ENCODE measurements at places on chromosomes 1 and 21. TPM values are rescaled to one million over a fixed set of nuclear protein-coding genes. Genes with fewer than 3 reads are reported as not detected.

The OPTC gene
- 40.7 TPM for total RNA-seq

The RBBP5 gene
- total RNA-seq, result 35.3 TPM

The OR2L13 gene
- 0.71 TPM for total RNA-seq

The FGR gene
- 3.7 TPM for total RNA-seq

The C1orf87 gene
- not detected for total RNA-seq

The FCRL2 gene
- total RNA-seq, result 0.27 TPM

The FAM151A gene
- not detected for total RNA-seq

The LRRC71 gene
- total RNA-seq, result not detected

The CYB5RL gene
- 10.9 TPM for total RNA-seq

The TMPRSS15 gene
- not detected for total RNA-seq

All from camera-type eye (tissue), 1 donor.